Ureter (tissue), 1 donor: ENCODE measurements at places on chromosomes 7 and 10. TPM values are rescaled to one million over a fixed set of nuclear protein-coding genes. Genes with fewer than 3 reads are reported as not detected.

LOXL4 gene
- 3.0 TPM for total RNA-seq

- DNase-seq = no peak
Observed at GRCh38 chr7:155733582-155734444, 78.5 kb downstream of the SHH start.

SUN3 gene
- total RNA-seq = not detected

DNA sequence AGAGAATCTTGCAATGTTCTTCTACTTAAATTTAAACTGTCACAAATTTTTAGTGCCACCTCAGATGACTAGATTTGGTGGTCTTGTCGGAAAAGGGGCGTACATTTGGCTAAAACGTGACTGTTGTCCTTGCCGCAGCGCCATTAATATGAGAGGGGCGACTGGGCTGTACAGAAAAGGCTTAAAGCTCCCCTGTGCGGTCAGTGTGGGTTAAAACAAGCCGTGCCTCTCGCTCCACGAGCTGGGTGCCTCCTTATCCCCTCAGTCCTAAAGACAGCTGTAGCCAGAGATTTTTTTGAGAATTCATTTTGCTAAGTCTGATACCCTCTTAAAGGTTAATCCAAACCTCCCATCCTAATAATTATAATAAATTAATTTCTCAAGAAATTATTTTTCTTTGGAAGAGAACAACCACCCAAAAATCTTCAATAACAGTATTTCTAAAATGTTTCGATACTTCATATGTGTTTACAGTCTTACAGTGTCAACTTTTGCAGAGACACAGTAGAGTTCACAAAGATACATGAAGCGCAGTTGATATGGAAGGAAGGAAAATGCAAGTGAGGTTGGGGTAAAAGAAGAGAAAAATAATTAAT lies 68.6 kb downstream of the C7orf25 start:
- no peak for DNase-seq

GRCh38 chr10:86061278-86062197 lies 305.1 kb downstream of the GRID1 start:
- DNase-seq = no peak

GRCh38 chr7:122719010-122719578 lies 16.4 kb upstream of the RNF148 start:
- DNase-seq = no peak

DNA sequence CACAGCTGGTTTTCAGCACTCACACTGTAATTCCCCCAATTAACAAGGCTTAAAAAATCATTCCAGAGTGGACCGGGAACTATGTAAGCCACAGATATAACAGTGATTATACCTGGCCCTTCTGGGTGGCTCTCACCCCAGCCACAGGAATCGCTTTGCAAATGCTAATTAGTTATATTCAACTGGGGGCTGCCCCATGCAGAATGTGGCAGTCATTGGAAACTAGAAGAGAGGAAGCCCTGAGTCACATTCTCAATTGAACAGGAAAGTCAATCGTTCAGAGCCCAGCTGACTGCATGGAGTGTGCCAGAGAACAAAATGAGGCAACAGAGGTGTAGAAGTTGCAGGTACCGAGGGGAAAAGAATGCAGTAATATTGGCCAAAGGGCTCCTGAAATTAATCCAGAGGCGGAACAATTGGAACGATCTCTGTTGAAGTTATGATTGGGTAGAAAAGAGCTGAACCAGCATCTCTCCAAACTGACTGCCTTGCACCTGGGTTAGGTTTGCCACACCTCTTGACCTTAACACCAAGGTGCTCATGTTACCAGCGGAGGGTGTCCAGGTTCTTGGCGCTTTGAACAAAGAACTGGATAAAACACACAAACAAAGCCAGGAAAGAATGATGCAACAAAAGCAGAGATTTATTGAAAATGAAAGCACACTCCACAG lies 909.7 kb upstream of the AUTS2 start:
- DNase-seq = no peak

- DNase-seq = no peak
Observed at GRCh38 chr10:90816466-90816865, 41.4 kb downstream of the HTR7 start.

FANK1 gene
- total RNA-seq = 6.3 TPM

DNA sequence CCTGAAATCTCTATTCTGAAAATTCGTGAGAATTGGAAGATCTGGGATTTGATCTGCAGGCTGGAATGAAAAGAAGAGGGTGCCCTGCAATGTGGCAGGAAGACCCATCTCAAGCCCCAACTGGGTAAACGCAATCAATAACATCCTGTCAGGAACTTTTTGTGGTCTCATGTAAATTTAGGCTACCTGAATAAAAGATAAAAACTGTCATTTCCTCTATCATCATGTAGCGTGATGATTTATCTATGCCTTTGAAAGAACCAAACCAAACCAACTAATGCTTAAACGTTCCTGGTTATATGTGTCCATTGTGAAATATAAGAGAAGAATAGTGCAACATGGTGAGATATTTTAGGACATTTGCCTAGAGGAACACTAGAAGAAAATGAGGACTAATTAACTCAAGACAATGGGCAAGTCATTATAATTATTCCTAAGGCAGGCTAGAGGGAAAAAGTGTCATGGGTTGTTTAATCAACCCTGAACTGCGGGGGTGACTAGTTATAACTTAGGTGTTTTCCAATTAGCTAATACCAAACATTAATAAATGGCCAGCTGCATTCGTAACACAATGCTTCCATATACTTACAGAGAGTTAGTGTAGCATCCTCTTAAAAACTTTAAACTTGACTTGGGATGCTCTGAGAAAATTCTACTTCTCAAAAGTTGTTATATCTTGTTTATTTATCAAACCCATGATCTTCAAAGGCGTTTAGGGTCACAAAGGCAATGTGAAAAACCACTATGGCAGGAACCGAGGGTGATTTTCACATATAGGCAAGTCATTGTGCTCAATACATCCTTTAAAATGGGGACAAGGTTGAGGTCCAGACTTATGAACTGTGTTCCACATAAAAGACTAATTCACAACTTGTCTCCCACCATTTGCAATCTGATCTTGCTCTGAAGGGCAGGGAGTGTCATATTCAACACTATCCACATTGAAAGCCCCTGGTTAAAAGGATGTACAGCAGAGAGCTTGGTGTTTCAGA lies 48.6 kb upstream of the ADO start:
- DNase-seq = no peak

DNA sequence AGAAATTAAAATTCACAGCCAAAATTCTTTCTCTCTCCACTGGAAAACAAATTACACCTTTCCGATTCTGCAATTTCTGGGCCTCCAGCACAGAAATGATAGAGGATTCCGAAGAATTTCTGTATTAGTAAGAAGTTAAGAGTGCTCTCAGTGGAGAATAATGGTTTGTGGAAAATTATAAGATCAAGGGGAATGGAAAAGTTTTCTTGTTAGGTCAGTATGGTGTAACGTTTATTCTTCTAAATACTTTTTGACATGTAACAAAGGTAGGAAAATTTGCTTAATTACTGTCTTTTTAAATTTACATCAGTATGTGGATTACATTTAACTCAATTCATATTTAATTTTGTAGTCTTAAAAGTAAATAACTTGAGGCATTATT lies 288.3 kb upstream of the NFE2L3 start:
- DNase-seq = no peak

DNA sequence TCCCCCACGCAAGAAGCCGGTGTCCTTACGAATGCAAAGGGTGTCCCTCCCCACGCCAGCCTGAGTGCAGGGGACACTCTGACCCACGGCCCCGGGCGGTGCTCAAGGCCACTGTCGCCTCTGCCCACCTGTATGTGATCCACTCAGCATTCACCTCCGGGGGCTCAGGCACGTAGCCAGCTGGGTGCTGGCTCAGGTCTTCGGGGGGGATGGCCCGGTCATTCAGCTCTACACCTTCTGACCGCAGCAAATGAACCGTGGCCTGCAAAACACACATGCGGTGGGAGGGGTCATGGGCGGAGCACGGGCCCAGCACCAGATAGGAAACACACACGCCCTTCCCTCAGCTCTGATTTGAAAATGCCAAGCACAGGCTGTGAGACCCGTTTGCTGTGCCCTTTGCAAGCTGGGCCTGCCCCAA lies 25.9 kb downstream of the CFAP46 start:
- no peak for DNase-seq

- DNase-seq = no peak
Observed at GRCh38 chr7:128053023-128053422, 21.8 kb upstream of the LRRC4 start.

KLF14 gene
- total RNA-seq = 0.36 TPM
